Thoracic aorta (tissue), 2 donors: ENCODE measurements at places on chromosomes 13 and 19.

- no peak for DNase-seq
Measured at GRCh38 chr19:14545716-14546082, 16.3 kb downstream of the TECR start.

DNA sequence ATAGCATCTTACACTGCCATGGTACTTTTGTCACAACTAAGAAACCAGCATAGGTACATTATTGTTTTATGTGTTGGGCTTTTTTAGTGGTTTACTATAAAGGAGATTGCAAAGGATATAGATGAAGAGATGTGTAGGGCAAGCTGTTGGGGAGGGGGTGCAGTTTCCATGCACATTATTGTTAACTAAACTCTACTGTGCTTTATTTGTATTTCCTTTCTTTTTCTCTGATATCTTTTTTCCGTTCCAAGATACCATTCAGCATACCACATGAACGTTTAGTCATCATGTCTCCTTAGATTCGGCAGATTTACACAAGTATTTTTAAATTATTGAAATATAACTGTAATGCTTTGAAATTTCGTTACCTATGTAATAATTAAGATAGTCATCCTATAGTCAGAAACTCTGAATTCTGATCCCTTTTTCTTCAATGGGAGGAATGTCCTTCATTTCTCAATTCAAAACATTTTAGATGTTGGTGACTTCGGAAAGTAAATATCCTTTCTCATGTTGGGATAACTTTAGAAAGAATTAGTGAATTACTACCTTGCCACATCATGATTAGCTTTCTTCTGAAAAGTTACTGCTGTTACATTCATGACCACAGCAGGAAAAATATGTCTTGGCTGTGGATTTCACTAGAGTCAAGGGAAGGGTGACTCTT lies 82.8 kb downstream of the FRY start:
- no peak for DNase-seq

DNA sequence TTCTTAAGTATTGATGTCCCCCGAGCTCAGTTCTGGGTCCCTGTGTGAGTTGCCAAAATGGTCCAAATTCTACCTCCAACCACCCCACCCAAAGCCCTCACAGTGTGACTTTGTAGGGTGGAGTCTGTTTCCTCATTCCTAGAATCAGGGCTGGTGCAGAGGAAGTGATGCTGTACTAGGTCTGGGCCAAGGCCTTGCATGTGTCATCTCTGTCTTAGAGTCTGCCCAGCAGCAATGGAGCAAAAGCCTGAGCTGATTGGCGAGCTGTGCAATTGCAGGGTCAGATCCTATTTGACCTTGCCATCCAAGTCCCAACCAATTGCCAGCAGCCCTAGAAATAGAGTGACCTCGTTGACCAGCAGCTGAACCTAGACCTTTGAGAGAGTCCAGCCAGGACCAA lies 97.0 kb upstream of the ANKRD10 start:
- no peak for DNase-seq

- DNase-seq, result no peak
Measured at GRCh38 chr13:97478247-97478646, 44.3 kb downstream of the RAP2A start.

DNA sequence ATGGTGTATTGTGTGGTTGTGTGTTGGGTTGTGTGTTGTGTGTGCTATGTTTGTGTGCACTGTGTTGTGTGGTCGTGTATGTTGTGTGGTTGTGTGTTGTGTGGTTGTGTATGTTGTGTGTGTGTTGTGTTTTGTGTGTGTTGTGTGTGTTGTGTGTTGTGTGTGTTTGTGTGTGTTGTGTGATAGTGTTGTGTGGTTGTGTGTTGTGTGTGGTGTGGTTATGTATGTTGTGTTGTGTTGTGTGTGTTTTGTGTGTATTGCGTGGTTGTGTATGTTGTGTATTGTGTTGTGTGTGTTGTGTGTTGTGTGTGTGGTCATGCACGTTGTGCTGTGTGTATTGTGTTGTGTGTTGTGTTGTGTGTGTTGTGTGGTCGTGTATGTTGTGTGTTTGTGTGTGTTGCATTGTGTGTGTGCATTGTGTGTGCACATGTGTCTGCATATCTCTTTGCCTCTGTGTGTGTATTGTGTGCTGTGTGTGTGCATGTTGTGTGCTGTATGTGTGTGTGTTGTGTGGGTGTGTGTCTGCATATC lies 2.9 kb downstream of the C3 start:
- no peak for DNase-seq

- DNase-seq, result no peak
Measured at GRCh38 chr19:48192750-48193149, 22.3 kb downstream of the ZSWIM9 start.

- no peak for DNase-seq
Measured at GRCh38 chr19:38657633-38658222, 10.3 kb downstream of the ACTN4 start.

- DNase-seq, result no peak
Measured at GRCh38 chr13:109728791-109729731, 57.3 kb downstream of the IRS2 start.

- DNase-seq, result peak; percentile 31
Measured at GRCh38 chr19:3335431-3336350, 30.7 kb upstream of the NFIC start.

- DNase-seq, result peak; percentile 40
Measured at GRCh38 chr13:40193286-40194223, 472.9 kb downstream of the FOXO1 start.

- DNase-seq, result no peak
Measured at GRCh38 chr13:73623281-73623680, 510.9 kb downstream of the KLF12 start.

DNA sequence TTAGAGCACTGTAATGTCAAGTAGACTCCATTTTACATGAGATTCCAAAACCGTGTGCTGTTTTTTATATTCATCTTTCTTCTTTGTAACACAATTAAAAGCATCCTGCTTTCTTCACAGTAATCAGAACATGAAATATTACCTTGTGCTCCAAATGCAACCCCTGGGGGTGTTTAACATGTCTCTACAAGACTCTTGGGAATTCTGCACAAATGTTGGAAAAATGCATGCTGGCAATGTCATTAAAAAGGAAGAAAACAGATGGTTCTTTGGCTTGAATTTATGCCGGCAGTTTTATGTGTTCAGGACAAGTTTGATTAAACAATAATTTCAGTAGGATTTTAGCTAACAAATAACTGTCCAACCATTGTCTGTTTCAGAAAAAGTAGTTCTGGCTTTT lies 159.1 kb downstream of the LIG4 start:
- no peak for DNase-seq

- no peak for DNase-seq
Measured at GRCh38 chr19:27794494-27795042, 1418.4 kb downstream of the UQCRFS1 start.

GRCh38 chr13:33169273-33169980 lies 116.1 kb downstream of the STARD13 start:
- no peak for DNase-seq

DNA sequence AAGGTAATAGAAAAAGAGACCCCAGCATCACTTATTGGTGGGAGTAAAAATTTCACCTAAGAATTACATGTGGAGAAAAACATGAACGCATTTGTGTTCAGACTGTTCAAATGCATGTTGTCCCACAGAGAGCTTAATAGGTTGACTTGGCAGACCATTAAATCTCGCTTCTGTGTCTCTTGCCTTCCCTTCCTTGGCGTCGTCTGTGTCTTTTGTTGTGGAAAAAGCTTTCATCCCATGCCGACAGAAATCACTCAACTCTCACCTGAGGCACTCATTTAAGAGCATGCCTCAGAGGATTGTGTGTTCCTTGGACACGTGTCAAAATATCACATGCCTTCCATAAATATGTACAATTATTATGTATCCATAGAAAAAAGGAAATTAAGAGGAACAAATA lies 24.4 kb upstream of the CACNA1A start:
- DNase-seq, result no peak

GRCh38 chr13:96700657-96701056 lies 293.6 kb downstream of the OXGR1 start:
- DNase-seq, result no peak

GRCh38 chr19:38229585-38230073 lies 5.6 kb upstream of the DPF1 start:
- DNase-seq, result no peak

DNA sequence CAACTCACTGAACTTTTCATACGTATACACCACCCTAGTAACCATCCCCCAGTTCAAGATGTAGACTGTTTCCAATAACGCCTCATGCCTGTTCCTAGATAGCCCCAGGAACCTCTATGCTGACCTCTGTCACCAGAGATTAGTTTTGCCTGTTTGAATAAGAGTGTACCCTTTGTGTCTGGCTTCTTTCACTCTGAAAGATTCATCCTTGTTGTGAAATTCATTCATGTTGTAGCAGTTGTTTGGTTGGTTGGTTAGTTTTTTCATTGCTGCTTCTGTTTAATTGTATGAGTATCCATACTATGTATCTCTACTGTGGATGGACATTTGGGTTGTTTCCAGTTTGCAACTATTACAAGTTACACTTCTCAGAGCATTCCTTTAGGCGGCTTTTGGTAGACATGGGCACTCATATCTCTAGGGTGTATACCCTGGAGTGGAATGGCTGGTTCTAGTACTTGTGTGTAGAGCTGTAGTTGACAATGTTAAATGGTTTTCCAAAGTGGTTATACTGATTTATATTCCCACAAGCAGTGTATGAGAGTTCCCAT lies 1.6 kb downstream of the RNASEH2B start:
- no peak for DNase-seq

DNA sequence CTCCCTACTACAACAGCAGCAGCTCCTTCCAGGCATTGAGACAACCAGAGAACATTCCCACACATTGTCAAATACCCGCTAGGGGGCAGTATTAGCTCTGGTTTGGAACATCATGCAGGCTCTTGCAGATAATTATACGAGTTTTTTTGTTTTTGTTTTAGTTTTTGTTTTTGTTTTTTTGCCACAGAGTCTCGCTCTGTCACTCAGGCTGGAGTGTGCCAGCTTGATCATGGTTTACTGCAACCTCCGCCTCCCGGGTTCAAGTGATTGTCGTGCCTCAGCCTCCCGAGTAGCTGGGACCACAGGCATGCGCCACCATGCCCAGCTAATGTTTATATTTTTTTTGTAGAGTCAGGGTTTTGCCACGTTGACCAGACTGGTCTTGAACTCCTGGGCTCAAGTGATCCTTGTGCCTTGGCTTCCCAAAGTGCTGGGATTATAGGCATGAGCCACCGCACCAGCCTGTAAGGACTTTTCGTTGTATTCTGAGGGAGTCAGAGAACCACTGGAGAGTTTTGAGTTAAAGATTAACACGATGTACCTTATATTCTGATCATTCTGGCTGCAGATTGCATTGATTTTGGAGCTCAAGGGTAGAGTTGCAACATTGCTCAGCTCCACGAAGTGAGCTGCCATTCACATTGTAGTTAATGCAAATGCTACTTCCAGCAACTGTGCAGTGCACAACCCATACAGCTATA lies 41.7 kb upstream of the CEACAM20 start:
- DNase-seq, result peak; percentile 35

DNA sequence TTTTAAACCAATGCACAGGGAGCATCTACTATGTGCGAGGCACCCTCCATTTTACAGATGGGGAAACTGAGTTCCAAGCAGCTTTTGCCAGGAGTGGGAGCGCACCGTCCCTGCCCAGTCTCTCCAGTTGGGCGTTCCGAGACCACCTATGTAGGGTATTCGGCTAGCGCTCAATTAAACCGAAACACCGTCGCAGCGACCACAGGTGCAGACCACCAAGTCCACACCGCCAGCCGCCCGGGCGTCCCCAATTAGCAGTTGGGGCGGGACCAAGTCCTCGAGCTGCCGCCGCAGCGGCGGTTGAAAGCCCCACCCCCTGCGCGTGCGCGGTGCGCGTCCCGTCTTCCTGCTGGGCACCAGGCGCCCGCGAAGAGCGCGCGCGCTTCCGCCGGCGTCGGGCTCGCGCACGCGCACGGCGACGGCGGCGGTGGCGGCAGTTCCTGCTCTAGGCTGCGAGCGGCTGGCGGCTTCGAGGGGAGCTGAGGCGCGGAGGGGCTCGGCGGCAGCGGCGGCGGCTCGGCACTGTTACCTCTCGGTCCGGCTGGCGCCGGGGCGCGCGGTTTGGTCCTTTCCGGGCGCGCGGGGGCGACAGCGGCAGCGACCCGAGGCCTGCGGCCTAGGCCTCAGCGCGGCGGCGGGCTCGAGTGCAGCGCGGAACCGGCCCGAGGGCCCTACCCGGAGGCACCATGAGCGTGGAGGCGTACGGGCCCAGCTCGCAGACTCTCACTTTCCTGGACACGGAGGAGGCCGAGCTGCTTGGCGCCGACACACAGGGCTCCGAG lies at the start of gene UPF1:
Gene UPF1 (plus strand): TSS at position 436 of the 782 bp plus-strand sequence. CDS start 251 bp downstream, at position 687.
- peak; percentile 47 for DNase-seq

DNA sequence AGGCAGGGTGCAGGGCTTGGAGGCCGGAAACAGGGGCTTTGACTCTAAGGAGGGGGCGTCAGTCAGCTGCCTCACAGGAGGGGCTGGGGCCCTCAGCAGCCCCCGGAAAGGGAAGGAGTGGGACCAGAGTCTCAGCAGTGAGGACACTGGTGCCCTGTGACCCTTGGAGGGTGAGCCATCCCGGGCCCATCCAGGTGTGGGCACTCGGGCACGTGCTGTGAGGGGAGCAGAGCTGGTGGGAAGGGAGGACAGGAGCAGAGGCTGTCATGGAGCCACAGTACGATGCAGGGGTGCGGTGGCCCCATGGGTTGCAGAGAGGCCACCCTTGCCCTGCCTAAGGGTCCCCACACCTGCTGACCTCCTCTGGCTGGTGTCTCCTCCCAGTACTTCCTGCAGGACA lies 19.1 kb upstream of the ZNF544 start:
- no peak for DNase-seq

DNA sequence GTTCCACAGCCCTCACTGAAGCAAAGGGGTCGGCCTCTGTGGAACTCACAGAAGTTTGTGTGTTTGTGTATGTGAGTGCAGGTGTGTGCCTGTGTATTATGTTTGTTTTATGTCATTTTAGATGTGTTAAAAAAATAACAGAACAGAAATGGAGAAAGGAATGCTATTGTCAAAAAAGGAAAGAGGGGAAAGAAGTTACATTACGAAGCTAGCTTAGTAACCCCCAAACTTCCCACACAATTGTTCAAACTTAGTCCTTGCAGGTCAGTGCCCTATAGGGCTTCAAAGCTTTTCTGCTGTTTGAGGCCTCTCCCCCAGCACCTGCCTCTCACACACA lies 1505.6 kb upstream of the SLC10A2 start:
- no peak for DNase-seq
